ENCODE measurements at places on chromosomes 3 and 15.
A peak's percentile ranks its signal among the peaks of the same experiment; 100 is the strongest.

GRCh38 chr15:89947385-89947784 is 34.6 kb upstream of the ARPIN start:
- DNase-seq: no peak

DNA sequence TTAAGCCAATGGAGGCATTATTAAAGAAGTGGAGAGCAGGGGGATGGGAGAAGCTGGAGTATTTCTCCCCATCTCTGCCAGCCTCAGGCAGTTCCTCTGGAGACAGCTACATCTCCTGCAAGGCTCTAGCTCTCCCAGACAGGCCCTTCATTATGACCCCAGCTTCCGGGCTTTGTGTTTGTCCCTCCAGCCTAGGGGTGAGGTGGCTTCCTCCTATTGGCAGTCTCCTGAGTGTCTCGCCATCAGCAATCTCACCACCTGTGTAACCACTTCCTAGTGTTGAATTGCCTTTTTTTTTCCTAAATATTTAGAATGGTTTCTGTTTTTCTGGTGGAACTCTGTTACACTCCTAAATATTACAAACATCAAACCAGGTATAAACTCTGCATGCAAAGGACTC is 122.3 kb downstream of the FAM174B start:
- no peak for DNase-seq

DNA sequence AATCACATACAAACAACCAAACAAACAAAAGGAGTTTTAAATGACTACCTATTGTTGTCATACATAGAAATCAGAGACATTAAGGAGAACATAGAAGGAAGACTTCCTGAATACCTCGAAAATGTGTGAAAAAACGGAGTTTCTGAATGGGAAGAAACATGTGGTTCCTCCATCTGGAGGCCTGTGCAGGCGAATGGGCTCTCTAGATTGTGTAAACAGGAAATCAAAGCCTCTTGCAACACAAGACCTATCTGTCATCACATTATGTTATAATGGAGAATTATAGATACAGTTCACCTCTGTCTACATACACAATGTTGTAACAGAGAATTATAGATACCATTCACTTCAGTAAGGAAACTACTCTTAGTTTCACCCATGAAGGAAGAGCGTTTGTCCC is 44.1 kb downstream of the RUBCN start:
- DNase-seq: no peak

- DNase-seq: no peak
Measured at GRCh38 chr3:52400275-52400793, 44.6 kb downstream of the SEMA3G start.

DNA sequence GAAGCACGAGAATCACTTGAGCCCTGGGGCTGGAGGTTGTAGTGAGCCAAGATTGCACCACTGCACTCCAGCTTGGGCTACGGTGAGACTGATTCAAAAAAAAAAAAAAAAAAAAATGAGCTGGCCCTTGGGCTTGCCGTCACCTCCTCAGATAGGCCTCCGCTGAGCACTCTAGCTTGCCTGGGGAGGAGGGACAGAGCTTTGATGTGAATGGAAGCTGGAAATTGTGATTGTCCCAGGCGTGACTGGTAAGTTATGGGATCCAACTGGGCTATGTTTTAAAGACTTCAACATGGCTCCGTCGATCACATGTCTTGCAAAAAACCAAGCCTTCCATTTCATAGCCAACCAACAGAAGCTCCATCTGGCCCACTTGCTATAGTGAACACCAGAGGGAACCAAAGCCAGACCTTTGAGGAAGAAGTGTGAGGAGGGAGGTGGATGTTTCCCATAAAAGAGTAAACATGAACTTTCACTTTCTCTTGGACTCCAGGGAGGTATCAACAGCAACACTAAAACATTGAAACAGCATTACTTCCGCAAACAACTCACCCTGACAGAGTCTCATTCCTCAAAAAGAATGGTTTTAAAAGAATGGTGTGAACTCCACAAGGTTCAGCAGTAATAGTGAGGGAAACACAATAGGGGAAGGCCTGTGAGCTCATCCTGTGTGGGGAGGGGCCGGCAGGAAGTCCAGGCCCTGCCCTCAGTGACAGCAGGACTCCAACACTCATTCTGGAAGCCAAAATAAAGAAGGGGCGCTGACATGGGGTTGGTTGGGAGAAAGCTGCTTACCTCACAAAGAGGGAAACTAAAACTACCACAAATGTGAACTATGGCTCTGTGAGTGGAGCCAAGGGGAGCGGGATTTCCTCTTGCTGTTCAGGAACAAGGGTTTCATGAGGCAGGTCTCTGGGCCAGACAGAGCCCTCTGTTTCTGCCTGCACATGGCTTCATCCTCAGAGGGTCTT is 59.2 kb upstream of the IL12A start:
- DNase-seq: peak; percentile 16

- no peak for DNase-seq
Measured at GRCh38 chr3:111368056-111368455, 173.9 kb upstream of the CD96 start.

DNA sequence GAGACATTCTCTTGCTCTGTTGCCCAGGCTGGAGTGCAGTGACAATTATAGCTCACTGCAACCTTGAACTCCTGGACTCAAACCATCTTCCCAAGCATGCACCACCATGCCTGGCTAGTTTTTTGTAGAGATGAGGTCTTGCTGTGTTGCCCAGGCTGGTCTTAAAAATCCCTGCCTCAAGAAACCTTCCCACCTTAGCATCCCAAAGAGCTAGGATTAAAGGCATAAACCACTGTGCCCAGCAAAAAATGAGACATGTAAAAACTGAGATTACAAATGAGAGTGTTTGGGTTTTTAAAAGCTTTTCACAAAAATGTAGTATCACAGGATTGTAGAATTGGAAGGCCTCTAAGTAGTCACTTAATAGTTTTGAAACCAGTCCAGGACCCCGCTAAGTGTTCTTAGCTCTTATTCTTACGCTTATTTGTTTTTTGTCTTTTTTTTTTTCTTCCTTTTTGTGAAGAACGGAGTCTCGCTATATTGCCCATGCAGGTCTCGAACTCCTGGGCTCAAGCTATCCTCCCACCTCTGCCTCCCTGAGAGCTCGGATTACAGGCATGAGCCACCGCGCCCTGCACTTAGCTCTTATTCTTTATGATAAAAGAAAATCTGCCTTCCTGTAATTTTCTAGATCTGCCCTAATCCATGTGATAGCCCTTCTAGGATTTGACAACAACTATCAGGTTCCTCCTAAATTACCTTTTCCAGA is 31.5 kb downstream of the KLHL18 start:
- no peak for DNase-seq

DNA sequence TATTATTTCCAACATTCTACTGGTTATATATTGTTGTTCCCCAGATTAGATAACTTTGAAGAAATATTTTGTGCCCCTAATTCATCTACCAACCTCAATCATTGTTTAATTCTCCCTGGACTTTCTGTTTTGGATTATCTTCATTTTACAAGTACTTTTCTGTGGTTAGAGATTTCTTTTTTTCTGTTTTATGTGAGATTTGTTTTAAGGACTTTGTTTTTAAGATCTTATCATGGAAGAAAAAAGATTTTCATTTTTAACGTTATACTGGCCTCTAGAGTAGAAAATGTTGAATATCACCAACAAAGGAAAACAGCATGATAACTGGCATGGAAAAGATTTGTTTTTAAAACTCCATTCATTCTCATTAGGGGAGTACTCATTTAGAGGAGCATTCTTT is 210.9 kb upstream of the KCNMB2 start:
- DNase-seq: no peak

GRCh38 chr3:27708250-27708649 is 13.9 kb downstream of the EOMES start:
- DNase-seq: no peak

GRCh38 chr15:35000511-35000910 is 12.4 kb upstream of the ZNF770 start:
- DNase-seq: no peak

GRCh38 chr15:98582900-98583554 is 65.3 kb upstream of the IGF1R start:
- DNase-seq: no peak

DNA sequence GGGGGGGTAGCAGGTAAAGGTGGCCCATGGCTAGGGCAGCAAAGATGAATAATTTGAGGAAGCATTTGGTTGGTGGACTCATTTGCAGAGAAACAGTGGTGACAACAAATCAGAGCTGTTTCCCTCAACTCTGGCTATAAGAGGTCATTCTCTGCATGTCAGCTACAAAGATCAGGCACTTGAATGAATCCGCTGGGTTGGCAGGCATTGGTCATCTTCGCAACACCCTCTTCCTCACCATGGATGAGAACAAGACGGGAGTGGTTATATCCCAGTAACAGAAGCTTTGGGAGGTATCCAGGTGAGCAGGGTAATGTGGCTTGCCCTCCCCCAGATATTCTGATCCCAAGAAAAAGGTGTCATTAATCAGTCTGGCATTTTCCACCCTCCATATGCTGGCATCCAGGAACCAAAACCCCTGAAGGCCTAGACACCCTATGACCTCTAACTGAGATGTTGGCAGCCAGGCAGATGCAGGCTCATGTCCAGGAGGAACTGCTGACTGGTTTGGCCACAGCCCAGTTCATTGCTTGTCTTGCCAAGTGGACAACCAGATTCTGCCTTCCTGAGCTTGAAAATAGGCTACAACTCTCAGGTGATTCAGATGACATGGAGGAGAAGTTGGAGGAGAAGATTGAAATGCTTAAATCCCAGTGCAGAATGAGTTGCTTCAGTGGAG is 108.9 kb upstream of the TRIM42 start:
- no peak for DNase-seq

DNA sequence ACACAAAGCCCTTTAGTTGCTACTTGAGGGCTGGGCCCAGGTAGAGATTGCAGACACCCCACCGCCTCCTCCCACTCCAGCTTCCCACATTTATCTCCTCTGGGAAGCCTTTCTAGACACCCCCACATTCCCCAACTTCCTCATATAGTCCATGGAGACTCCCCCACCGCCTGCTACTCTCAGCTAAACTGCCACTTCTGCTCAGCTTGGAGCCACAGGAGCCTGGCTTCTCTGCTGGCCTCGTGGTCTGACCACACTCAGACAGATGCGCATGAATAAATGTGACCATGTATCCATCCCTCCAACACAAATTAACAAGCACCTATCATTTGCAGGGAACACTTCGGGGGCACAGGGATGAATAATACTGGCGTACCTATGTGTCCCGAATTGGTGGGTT is 10.5 kb upstream of the ACSBG1 start:
- DNase-seq: no peak

- no peak for DNase-seq
Measured at GRCh38 chr3:10023587-10024310, 2.5 kb upstream of the FANCD2 start.

- no peak for DNase-seq
Measured at GRCh38 chr15:38868326-38869114, 303.9 kb upstream of the RASGRP1 start.

DNA sequence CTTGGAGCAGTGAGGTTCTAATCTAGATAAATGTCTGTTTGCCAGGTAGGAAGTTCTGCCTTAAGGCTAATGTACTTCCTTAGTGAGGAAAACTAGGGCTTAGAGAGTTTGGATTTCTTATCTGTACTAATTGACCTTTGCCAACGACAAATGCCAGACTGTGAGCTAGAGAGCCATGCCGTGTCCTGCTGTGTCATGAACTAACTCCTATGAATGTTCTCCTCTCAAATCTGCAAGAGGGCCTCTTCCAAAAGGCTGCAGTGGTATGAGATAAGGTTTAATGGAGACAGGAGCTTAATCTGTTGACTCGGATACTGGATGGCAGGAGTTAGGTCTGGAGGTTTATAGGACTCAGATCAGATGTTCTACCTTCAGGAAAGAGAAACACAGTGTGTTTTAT is 524.9 kb downstream of the NTRK3 start:
- no peak for DNase-seq

DNA sequence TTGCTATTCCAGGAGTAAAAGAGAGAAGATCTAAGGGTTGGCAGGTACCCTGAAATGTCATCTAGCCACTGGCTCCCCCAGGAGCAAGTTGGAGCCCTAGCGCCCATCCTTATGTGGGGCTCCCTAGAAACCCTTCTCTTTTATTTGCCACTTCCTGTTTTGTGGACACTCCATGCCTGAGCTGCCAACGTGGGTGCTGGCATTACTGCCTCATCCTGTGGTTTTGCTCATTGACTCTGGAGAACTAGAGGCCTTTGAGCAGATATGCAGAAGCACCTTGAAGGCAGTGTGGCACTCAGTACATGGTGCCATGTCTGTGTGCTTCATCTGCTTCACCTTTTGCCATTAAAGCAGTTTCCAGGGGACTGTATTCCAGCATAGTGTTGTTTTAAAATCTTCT is 8.1 kb downstream of the EDEM1 start:
- peak; percentile 41 for DNase-seq

All from CD4-positive, alpha-beta T cell treated with Interleukin-12 subunit alpha and Interleukin-12 subunit beta, for 1 hour (primary cell).